GM23338 (cell line): ENCODE measurements at places on chromosomes 5 and 9.

DNA sequence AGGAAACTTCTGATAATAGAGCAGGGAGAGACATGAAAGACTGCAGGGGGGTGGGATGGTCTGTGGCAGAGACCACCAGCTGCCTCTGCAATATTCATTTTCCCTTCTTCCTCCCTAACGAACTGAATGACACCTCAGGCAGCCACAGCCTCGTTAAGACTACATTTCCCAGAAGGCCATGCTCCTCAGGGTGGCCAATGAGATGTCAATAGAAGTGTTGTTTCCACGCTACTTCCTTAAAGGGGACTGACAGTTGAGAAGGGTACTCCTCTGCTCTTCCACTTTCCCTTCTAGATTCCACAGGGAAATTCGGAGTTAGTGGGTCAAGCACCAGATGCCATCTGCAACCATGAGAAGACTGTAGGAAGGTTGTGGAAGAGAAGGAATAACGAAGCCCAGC is 52.0 kb upstream of the DAPK1 start:
- peak; percentile 76 for DNase-seq
- H3K36me3 ChIP-seq = no peaks in the 10 kb centered on the region
- H3K27me3 ChIP-seq = no peaks in the 10 kb centered on the region

GRCh38 chr9:99593610-99594009 is 228.1 kb upstream of the NR4A3 start:
- DNase-seq = no peak
- no peaks in the 10 kb centered on the region for H3K36me3 ChIP-seq
- no peak overlapping the region for H3K4me3 ChIP-seq
- H3K27ac ChIP-seq = no peak overlapping the region
- no peaks in the 10 kb centered on the region for H3K4me1 ChIP-seq

DNA sequence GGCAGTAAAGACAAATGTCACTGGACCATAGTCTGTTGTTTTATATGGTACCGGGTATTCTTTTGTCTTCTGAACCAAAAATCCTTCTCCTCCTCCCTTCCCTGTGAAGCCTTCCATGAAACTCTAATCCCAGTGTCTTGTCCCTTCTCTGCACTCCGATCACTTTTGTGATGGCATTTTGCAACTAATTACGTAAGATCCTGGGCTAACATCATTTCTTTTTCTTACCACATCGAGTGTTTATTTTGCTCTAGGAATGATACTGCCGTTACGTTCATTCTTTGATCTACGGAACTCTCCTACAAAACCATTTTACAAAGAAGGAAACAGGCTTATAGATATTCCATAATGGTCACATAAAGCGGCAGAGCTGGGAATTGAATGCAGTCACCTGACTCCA is 33.7 kb downstream of the SNX18 start:
- no peak overlapping the region for H3K4me3 ChIP-seq
- no peaks in the 10 kb centered on the region for H3K27me3 ChIP-seq
- H3K36me3 ChIP-seq = no peaks in the 10 kb centered on the region
- no peak overlapping the region for H3K27ac ChIP-seq
- H3K4me1 ChIP-seq = no peaks in the 10 kb centered on the region

DNA sequence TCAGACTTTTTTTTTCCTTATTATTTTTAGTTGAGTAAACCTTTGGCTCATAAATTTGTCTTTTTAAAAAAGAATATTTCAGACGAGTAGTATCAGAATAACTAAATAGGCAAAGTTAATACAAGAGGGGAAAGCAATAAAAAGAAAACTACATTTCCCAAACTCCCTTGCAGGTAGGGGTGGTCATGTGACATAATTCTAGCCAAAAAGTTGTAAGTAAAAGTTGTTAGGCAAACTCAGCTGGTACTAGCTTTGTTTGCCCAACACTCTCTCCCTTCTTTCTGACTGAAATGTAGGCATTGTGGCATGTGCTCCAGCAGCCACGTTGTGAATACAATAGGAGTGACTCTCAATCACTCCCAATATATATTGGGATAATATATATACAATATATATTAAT is 20.9 kb downstream of the GIN1 start:
- DNase-seq = peak; percentile 56
- no peaks in the 10 kb centered on the region for H3K4me1 ChIP-seq
- no peak overlapping the region for H3K27ac ChIP-seq
- H3K4me3 ChIP-seq = no peak overlapping the region
- no peaks in the 10 kb centered on the region for H3K36me3 ChIP-seq

GRCh38 chr5:1034421-1034905 is 25.9 kb downstream of the NKD2 start:
- H3K4me1 ChIP-seq = no peaks in the 10 kb centered on the region
- no peak overlapping the region for H3K27ac ChIP-seq
- H3K27me3 ChIP-seq = no peaks in the 10 kb centered on the region

DNA sequence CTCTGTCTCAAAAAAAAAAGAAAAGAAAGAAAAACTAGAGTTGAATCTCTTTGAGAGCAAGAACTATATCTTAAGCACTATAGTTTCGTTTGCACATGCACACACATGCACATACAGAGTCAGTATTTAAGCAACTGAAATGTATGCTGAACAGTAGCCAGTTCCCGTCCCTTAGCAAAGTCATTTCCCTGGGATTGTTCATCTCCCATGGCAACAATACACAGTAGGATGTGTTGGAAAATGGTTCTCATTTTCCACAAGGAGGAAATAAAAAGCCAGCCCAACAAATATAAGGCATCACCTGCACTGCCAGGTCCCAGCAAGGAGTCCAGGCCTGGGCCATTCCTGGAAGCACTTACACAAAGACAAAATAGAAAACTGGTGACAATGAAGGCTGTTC is 4.2 kb upstream of the ZNF346 start:
- no peak overlapping the region for H3K4me3 ChIP-seq
- peaks cover 2% of the 10 kb centered on the region; the same call in 1 of the 2 replicates for H3K4me1 ChIP-seq
- H3K27ac ChIP-seq = 0 out of 2 replicates have a peak overlapping the region, but pooled peaks have one; percentile 39
- no peaks in the 10 kb centered on the region for H3K27me3 ChIP-seq
- no peak for DNase-seq
- no peaks in the 10 kb centered on the region for H3K36me3 ChIP-seq

DNA sequence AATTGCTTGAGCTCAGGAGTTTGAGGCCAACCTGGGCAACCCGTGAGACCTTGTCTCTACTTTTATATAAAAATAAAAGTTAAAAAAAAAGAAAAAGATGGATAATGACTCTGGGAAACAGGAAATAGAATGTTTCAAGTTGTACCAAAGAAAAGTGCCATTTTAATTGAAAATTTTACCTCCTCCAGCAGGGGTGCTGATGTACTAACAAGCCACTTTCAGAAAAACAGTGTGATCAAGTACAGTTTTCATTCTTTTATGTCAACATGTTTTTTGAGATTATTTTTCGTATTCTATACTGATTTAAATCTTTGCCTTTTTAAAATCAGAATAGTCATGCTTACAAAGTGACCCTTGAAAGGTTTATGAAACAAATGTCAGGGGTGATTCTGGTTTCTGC is 30.8 kb downstream of the F2R start:
- no peaks in the 10 kb centered on the region for H3K36me3 ChIP-seq
- no peak for DNase-seq
- H3K27ac ChIP-seq = no peak overlapping the region
- no peaks in the 10 kb centered on the region for H3K4me1 ChIP-seq
- H3K4me3 ChIP-seq = no peak overlapping the region

DNA sequence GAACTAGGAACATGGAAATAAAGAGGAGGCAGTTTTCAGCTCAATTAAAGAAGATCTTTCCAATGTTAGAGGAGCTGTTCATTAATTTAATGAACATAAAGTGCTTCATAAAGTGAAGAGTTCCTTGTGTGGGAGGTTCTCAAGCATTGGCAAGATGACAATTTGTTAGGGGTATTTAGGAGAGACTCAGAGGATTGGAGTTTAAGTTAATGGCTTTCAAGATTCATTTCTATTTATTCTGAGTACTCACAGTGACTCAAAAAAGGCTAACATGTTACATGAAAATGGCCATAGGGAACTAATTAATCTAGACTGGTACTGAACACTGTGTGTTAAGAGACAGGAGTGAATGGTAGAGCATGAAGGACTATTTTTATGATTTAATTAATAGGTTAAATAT is 55.4 kb upstream of the CDH12 start:
- DNase-seq = no peak
- no peaks in the 10 kb centered on the region for H3K27me3 ChIP-seq

GRCh38 chr5:64691291-64691690 is 988 bp downstream of the SHISAL2B start:
- peaks cover 24% of the 10 kb centered on the region for H3K4me1 ChIP-seq
- no peaks in the 10 kb centered on the region; the same call in 1 of the 2 replicates for H3K36me3 ChIP-seq
- peak; percentile 63 for DNase-seq

- H3K27me3 ChIP-seq = no peaks in the 10 kb centered on the region
- H3K36me3 ChIP-seq = no peaks in the 10 kb centered on the region
- H3K4me1 ChIP-seq = peaks cover 29% of the 10 kb centered on the region
- no peak overlapping the region for H3K27ac ChIP-seq
- DNase-seq = no peak
Observed at GRCh38 chr9:109558718-109559151, 60.6 kb upstream of the PTPN3 start.

- no peaks in the 10 kb centered on the region for H3K4me1 ChIP-seq
- H3K27me3 ChIP-seq = no peaks in the 10 kb centered on the region
- DNase-seq = no peak
- H3K36me3 ChIP-seq = no peaks in the 10 kb centered on the region
- H3K4me3 ChIP-seq = no peak overlapping the region
- no peak overlapping the region for H3K27ac ChIP-seq
Observed at GRCh38 chr5:125883223-125883622, 540.0 kb upstream of the GRAMD2B start.

GRCh38 chr5:88819301-88819999 is 63.5 kb downstream of the MEF2C start:
- H3K27ac ChIP-seq = no peak overlapping the region
- peak; percentile 20 for DNase-seq
- H3K4me1 ChIP-seq = peaks cover 36% of the 10 kb centered on the region
- H3K27me3 ChIP-seq = no peaks in the 10 kb centered on the region
- H3K36me3 ChIP-seq = no peaks in the 10 kb centered on the region
- H3K4me3 ChIP-seq = no peak overlapping the region

DNA sequence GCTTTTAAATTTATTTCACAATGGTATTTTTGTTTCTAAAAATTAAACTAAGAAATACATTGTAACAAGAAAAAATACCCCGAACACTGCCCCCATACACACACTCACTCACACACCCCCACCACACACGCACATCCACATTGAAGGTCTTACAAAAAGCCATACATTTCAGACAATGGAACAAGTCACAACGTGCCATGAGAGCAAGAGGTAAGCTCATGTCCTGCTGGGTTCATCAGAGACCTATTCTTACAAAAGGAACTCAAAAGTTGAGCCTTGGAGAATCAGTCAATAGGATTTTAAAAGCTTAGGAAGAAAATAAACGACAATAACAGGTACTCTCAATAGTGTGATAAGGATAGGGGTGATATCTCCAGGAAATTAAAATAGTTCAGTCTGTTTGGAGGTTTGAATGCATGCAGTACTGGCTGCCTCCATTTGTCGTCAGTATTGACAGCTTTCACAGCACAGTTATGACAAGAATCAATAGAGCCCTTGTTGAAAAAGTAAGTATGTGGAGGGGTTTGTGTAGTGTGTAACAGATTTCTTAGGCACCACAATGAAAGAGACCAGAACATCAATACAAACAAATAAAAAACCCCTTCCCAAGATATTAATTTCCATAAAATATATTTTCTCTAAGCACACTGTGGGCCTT is 1826.2 kb upstream of the CDH6 start:
- H3K27me3 ChIP-seq = no peaks in the 10 kb centered on the region
- peak; percentile 37 for DNase-seq
- no peaks in the 10 kb centered on the region for H3K36me3 ChIP-seq
- no peak overlapping the region for H3K27ac ChIP-seq

DNA sequence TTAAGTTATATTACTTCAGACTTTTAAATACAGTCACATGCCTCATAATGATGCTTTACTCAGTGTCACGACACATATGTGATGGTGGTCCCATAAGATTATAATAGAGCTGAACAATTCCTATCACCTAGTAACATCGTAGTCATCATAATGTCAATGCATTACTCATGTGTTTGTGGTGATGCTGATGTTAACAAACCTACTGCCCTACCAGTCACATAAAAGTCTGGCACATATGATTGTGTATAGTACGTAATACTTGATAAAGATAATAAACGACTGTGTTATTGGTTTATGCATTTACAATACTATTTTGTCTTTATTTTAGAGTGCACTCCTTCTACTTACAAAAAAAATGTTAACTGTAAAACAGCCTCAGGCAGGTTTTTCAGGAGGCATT is 103.7 kb downstream of the PAM start:
- H3K4me3 ChIP-seq = no peak overlapping the region
- no peak overlapping the region for H3K27ac ChIP-seq
- DNase-seq = no peak
- H3K36me3 ChIP-seq = no peaks in the 10 kb centered on the region
- H3K27me3 ChIP-seq = no peaks in the 10 kb centered on the region
